Left renal pelvis (tissue), 4 donors: ENCODE measurements at places on chromosomes 2 and 18. TPM values are rescaled to one million over a fixed set of nuclear protein-coding genes. Genes with fewer than 3 reads are reported as not detected.

Gene ERMN
- 0.33 TPM for polyA plus RNA-seq

Gene FSIP2
- polyA plus RNA-seq = 2.0 TPM

Gene ABCG8
- polyA plus RNA-seq = 1.2 TPM

Gene CHRND
- polyA plus RNA-seq = 0.85 TPM

Gene UGT1A10
- not detected for polyA plus RNA-seq

Gene LBX2
- 2.2 TPM for polyA plus RNA-seq

Gene SDC1
- 31.2 TPM for polyA plus RNA-seq

Gene PASK
- polyA plus RNA-seq = 17.5 TPM

Gene MRPS5
- 61.9 TPM for polyA plus RNA-seq

Gene ST8SIA5
- polyA plus RNA-seq = 0.50 TPM

Gene RRM2
- polyA plus RNA-seq = 59.6 TPM

Gene SNTG2
- polyA plus RNA-seq = 1.8 TPM

Gene GAL3ST2
- 0.16 TPM for polyA plus RNA-seq

DNA sequence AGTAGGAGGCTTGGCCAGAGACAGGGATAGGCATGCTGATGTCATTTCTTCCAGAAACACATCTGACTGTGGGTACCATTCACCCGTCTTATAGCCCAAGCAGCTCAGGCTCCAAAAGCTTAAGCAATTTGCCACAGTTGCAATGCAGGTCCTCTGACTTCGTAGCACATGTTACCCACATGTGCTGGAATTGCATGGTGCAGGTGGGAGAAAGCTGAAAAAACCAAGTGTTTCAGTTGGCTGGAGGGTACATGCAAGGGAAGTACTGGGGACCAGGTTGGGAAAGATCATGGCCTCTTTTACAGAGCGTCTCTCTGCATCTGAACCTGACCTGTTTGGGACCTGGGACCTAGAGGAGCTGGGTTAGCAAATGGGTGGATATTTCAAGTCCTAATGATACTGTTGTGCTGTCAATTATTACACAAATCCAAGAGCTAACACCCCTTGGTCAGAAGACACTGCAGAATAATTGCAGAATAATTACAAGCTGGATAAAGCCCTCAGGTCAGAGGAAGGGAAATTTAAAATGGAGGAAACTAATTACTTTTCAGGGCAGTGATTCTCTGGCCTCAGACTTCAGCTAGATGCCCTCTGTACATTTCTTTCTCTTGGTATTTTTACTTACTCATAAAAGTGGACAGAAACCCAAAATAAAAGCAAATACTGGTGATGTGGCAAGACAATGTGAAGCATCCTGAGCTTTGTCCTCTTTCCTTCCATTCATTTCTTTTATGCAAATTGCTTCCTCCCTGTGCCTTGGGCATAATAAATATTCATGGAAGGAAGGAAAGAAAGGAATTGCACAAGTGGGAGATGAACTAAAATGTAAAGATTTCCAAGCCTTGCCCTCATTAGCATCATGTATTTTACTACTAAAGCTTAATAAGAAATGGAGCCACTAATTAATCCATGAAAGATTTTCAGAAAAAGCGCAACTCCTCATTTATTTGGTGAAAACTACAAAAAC lies 45.6 kb upstream of the TTC39C start:
- DNase-seq = no peak

DNA sequence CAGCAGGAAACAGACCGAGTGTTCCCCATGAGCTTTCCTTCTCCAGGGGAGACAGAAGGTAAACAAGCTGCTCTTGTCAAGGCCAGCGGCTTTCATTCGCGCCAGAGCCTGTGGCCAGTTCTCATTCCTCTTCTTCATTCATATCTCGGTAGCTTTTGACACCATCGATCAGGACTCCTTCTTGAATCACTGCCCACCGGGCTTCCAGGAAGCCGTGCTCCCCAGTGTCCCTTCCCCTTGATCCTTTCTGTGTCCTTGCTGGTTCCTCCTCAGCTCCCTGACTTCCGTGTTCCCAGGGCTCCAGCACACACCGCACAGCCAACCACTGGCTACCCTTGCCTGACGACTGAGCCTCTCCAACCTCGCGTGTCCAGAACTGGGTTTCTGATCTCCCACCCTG lies 14.1 kb downstream of the SLC66A3 start:
- no peak for DNase-seq

- DNase-seq = no peak
Measured at GRCh38 chr2:160612266-160612856, 118.8 kb upstream of the RBMS1 start.

DNA sequence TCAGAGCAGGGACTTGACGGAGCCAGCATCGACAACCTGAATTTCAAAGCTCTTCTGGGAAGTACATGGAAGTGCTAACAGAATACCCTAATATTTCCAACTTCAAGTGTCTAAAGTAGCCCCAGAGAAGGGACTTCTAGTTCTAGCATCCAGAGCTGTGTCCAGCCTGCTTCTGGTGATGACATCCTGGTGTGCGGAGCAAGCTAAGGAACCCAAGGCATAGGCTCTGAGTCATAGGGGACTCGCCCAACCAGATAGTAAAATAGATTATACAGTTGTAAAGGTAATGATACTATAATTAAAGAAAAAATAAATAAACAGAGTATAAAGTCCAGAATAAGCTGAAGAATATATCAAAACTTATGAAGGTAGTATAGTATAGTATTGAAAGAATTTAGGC lies 108.1 kb upstream of the SERPINE2 start:
- DNase-seq = no peak

DNA sequence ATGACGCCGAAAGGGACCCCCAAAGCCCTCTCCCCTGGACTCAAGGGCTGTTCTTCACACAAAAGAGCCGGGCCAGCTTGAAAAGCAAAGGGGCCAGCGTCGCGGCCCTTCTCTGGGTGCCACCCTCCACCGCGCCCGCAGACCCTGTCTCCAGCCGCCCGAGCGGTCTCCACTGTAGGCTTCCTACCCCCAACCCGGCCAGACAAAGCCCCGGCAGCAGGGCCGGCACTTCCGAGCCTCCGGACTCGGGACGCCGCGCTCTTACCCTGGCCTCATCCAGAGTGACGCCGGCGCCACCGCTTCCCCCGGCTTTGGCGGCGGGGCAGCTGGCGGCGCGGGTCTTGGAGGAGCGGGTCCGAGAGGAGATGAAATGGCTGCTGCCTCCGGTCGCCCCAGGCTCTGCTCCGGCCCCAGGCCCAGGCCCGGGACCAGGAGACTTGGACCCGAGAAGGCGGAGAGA lies 603 bp downstream of the ATAD2B start:
- peak; percentile 36 for DNase-seq

GRCh38 chr2:38147333-38148121 lies 71.6 kb upstream of the CYP1B1 start:
- no peak for DNase-seq

GRCh38 chr2:33210626-33211025 lies 263.9 kb downstream of the LTBP1 start:
- no peak for DNase-seq

DNA sequence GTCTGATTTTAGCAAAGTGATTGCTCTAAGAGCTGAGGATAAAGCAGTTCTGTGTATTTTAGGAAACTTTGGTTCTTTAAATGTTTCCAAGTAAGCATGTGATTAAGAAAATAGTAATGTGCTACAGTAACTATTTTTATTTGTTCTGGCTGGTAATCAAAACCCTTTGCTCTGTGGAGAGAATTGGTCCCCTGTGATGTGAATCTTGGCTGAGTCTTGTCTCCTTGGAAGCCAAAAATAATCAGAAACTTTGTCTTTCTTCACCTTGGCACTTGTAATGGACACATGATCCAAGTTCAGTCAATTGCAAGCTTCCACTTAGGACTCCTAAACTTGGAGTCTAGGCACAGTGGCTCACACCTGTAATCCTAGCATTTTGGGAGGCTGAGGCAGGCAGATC lies 422.7 kb upstream of the CDH20 start:
- no peak for DNase-seq

- DNase-seq = no peak
Measured at GRCh38 chr2:4258563-4258962, 555.2 kb downstream of the DCDC2C start.

DNA sequence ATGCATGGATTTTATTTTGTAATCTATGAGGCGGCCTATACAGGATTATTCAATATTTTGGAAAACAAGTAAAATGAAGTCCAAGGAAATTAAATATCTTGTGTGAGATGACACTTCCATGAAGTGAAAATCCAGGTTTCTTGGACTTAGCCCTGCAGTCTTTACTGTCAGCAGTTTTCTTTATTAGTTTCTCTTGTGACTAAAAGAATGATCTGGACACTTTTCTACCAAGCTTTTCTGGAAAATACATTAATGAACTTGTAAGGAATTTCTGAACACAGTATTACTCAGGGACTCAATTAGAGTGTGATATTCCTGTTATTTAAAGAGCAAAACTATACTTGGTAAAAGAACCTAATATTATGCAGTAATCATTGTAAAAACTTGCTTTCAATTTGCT lies 610.4 kb upstream of the SLC8A1 start:
- DNase-seq = no peak

DNA sequence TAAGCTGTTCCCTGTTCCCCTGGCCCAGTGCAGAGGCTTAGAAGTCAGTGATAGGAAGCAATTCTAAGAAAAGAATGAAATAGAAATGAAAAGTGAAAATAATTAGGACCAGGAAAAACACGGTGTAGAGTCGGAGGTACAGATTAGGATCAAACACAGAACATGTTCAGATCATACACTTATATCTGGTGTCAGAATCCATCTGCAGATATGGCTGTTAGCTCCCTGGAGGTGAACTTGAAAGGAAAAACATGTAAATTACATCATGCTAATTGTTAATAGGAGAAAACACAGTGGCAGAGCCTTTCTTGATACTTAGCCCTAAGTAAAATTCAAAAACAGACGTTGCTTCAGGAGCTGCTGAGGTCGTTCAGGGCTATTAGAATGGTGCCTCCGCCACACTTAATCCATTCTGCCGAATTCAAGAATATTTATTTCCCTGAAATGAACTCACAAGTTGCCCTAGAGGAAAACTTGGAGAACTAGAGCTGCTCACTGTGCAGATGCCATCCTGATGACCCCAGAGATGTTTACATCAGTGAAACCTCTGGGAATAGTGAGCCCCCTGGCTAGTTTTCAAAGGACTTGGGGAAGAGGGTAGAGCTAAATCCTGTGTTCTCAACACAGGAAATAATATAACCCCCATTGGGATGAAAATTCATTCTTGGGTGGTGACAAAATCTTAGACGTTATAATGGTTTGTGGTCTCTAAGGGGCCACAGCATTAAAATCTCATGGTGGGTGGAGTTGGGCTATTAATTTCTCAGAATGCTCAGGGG lies 27.5 kb downstream of the LPIN1 start:
- DNase-seq = no peak

DNA sequence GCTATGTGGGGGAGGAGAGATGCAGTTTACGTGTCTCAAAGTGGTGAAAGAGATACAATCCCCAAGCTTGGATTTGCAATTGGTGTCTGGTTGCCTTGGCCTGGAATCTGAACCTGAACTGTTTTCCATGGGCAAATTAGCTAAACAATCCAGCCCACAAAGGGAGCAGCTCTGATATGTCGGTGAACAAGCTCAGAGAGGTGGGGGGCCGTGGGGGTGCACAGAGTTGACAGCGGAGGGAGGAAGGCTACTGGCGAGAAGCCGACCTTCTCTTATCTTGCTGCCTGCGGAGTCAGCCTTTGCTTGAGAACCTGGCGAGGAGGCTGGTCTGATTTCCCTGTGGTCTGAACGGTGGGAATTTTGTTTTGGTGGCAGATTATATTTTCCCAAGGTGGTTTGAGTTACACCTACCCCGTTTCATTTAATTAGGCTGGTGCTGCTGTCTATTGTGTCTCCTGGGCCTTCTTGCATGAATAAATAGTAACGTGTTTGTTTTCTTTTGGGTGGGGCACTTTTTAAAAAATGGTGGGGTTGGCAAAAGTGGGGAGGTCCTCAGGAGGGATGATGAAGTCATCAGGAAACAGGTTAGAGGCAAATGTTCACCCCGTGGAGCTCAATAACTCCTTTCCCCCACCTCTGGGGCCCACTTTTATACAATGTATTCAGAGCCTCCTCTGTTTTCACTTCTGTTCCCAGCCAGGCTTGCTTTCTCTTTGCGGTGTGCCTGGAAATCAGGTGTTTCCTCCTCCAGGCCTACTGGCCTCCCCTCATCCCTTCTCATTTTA lies 80.9 kb upstream of the IGFBP5 start:
- DNase-seq = no peak

GRCh38 chr18:12741351-12741750 lies 38.5 kb downstream of the PSMG2 start:
- no peak for DNase-seq

DNA sequence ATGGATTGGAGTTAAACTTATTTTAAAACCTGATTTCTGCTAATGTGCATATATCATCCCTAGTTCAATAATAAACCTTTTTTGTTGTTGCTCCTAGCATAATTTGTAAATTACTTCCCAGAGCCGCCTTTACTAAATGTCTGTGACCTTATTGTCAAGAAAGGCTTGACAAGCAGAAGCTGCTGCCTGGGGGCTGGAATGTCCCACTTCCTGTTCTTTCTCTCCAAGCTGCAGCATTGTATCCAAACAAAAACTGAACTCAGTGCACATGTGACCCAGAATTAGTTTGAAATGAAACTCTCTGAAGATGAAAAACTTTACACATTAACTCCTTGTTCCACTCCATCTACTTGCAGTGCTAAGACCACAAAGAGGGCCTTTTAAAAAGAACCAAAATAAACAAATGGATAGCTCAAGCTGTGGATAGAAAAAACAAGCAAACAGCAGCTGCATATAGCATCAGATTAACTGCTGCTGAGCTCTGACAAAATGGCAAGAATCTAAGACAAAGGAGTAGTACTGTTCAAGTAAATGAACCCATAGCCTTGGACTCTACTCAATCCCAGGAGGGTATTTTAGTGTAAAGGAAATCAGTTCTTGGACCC lies 99.8 kb upstream of the NEUROD1 start:
- peak; percentile 77 for DNase-seq

GRCh38 chr2:236400594-236401360 lies 136.6 kb upstream of the ASB18 start:
- DNase-seq = no peak

DNA sequence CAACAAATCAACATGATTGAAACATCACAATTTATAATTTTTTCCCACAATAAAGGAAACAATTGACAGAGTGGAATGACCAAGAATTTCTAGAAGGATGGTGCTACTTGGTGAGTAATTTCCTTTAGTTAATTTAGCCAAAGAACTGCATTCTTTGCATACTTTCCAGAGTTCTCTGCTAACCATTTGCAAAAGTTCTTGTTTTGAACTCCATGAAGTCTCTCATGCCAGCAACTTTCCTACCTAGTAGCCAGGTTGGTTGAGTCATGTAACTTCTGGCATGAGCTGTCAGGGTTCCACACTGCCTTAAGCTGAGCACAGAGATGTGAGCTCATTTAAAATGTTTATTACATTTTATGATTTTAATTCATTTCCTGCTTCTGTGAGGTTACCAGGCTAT lies 539.6 kb downstream of the PID1 start:
- no peak for DNase-seq

GRCh38 chr2:73984922-73985307 lies 205 bp downstream of the TET3 start:
- DNase-seq = no peak

GRCh38 chr2:232959139-232959538 lies 53.9 kb downstream of the NGEF start:
- no peak for DNase-seq

GRCh38 chr2:189298481-189298880 lies 118.9 kb upstream of the COL5A2 start:
- DNase-seq = no peak

- no peak for DNase-seq
Measured at GRCh38 chr2:13260402-13260801, 543.7 kb downstream of the TRIB2 start.
